Activated CD8-positive, alpha-beta memory T cell treated with anti-CD3 and anti-CD28 coated beads for 48 hours (primary cell): ENCODE measurements at places on chromosomes 11 and 22.

DNA sequence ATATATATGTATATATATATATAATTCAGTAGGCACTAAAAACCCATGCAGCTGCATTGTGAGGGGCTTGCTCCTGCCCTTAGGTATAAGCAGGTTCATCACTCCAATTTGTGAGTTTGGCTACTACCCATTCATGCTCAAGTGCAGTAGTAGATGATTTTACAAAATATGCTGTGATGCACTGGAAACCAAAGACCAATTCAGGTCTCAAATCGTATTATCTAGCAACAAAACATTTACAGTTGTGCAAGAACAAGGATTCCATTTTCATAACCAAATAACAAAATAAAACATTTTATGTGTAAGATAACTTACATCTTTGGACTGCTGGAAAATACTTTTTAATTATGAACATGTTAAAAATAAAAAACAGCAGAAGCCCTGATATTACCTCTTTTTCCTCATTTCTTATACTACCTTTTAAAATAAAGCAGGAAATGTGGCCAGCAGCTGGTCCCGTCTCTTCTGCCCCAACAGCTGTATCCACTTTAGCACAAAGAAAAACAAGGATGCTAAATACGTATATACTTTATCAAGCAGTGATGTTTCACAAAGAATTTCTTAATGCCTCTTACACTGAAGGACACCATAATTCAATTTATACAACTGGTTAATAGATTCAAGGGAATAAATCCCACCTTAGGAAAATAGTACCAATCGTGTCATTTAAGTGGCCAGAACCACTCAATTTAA lies 2.8 kb downstream of the CREBZF start:
- no peak for DNase-seq

DNA sequence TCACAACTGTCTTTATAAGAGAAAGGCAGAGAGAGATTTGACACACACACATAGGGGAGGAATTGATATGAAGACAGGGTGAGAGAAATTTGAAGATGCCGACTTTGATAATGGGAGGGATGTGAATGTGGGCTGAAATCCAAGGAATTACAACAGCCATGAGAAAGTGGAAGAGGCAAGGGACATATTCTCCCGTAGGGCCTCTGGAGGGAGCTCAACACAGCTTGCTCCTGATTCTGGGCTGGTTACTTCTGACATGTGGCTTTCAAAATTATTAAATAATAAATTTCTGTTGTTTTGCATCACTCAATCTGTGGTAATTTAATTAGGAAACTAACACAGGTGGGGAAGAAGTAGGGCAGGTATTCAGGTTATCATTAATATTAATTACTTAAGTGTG lies 282.9 kb downstream of the LUZP2 start:
- DNase-seq: no peak

GRCh38 chr11:119699227-119699626 lies 29.8 kb downstream of the NECTIN1 start:
- no peak for DNase-seq

- no peak for DNase-seq
These were observed 44.8 kb upstream of the ARHGAP20 start for GRCh38 chr11:110757066-110757465.

DNA sequence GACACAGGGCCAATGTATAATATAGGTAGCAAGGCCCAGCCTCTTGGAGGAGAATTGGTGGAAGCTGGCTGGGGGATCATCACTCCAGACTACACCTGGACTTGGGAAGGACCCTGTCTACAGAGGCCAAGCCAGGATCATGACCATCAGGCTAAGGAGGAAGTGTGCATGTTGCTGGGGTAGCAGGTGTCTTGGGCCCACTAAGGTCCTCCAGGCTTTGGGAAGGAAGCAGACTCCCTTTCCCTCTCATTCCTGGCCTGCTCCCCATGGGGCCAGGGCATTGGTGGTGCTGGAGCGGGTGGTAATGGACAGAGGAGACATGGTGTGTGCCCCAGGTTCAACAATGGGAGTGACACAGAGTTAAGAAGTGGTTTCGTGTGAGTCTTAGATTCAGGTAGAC lies 16.0 kb upstream of the TUB start:
- no peak for DNase-seq

DNA sequence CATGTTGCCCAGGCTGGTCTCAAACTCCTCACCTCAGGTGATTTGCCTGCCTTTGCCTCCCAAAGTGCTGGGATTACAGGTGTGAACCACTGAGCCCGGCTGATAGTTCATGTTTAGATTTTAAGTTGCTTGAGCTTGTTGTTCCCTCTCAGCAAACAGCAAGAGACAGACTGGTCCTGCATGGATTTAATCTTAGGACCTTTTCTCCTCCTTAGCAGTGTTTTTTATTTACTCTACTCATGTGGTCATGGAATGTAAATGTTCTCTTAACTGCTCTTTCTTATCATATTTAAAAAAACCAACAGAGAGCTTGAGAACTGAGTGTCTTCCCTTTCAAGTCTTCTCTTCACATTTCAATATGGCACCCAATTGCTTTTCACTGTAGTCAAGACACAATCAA lies 22.7 kb upstream of the PRDM10 start:
- DNase-seq: no peak

GRCh38 chr11:128400382-128401203 lies 186.8 kb downstream of the ETS1 start:
- no peak for DNase-seq

- no peak for DNase-seq
These were observed 18.2 kb upstream of the MUC5AC start for GRCh38 chr11:1139441-1140083.

DNA sequence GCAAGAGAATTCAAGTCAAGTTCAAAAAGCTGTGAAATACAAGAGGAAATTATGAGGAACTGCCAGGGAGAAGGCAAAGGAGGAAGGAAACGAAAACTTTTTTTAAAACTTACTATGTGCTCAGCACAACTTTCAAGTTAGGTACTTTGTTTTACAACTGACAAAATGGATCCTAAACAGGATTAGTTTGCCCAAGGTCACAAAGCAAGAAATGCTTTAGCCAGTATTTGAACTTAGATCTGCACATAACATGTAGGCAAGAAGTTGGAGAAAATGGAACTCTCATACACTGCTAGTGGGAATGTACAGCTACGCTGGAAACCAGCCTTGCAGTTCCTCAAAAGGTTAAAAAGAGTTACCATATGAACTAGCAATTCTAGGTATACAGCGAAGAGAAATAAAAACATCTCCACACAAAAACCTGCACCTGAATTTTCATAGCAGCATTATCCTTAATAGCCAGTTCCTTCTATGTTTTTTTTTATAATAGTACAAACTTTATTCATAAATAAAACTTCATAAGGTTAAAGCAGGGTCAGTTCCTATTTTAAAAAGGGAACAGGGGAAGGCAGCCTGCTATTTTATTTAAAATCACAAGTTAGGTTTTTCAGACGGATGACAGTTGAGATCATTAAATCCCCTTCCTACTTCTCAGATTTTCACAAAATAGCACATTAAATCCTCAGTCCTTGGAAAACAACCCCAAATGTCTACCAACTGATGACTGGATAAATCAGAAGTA lies 19.2 kb downstream of the DDX6 start:
- no peak for DNase-seq

DNA sequence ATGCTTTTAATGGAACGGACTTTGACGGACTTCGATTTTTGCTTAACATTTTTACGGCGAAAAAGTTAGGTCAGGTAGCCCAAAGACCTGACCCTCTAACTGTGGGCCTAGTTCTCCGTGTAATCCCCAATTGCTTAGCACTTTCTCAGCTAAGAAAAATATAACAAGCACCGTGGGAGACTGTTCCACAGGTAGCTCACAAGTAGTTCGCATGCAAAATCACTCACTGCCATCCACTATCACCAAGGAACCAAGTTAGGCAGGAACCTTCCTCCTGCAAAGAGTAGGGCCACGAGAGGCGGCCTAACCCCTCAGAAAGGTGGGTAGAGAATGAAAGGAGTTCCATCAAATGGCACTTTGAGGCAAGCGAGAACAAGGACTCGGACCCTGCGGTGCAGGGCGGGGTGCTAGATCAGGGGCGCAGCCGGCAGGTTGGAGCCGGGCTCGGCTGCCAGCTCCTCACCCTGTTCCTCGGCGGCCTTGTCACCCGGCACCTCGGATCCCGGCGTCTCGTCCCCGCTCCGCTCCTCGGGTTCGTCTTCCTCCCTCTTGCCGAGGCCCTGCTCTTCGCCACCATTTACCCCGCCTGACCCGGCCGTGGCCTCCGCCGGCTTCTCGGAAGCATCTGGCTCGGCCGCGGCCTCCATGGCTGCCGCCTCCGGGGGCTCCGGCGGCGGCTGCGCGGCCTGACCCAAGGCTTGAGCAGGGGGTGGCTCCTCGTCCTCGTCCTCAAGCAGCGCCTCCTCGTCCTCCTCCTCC lies 922 bp downstream of the HNRNPUL2 start:
- DNase-seq: no peak

DNA sequence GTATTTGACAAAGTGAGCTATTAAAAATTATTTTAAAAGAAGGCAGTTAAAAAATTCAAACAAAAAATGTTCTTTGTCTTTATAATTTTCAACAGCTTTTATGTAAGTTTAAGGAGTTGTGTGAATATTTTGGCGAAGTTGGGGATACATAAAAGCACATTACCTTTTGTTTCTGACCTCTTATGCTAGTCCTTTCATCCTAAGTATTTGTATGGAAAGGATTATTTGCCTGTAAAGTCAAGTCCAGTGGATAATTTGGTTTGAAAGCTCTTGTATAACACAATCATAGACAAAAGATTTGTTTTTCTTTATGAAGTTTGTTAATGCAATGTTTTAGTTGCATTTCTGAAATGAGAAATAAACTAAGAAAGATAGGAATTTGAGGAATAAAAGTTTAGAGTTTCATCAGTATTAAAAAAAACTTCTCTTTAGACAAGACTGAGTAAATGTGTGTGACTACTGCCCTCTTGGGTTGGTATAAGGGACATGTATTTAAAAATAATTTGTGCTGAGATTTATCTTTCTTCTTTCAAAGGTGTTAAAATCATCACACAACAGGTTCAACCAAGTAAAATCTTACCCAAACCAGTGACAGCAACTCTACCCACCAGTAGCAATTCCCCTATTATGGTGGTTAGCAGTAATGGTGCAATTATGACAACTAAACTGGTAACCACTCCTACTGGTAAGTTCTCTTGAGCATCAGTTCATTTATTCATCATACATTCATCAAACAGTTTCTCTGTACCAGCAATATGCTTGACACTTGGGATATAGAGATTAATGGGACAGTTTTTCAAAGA lies 68.2 kb downstream of the EMSY start:
- no peak for DNase-seq

GRCh38 chr11:12824281-12825041 lies 150.2 kb downstream of the TEAD1 start:
- DNase-seq: no peak

GRCh38 chr11:13174090-13174489 lies 103.5 kb upstream of the BMAL1 start:
- no peak for DNase-seq

- no peak for DNase-seq
These were observed 27.3 kb upstream of the FGF19 start for GRCh38 chr11:69731110-69731509.

GRCh38 chr11:111797145-111797581 lies 31.0 kb upstream of the PPP2R1B start:
- no peak for DNase-seq

GRCh38 chr22:30574997-30575671 lies 669 bp upstream of the GAL3ST1 start:
- DNase-seq: no peak

DNA sequence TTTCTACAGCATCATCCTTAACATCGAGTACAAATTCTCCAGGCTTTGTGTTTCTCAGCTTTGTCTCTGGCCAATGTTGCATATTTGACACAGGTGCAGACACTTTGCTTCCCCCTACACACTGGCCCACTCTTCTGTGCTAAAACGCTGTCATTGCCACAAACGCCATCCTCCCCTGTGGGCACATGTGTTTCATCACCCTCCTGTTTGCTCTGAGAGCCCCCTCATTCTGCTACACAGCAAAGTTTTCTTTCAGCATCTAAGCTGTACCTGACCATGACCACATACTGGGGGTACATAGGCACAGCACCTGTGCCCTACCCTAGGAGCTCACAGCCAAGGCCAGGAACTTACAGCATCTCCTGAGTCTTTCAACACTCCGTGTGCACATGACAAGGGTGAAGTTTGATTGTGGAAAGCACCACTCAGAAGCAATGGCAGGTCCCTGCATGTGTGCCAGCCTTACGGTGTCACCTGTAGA lies 7.9 kb upstream of the IGLL5 start:
- no peak for DNase-seq

DNA sequence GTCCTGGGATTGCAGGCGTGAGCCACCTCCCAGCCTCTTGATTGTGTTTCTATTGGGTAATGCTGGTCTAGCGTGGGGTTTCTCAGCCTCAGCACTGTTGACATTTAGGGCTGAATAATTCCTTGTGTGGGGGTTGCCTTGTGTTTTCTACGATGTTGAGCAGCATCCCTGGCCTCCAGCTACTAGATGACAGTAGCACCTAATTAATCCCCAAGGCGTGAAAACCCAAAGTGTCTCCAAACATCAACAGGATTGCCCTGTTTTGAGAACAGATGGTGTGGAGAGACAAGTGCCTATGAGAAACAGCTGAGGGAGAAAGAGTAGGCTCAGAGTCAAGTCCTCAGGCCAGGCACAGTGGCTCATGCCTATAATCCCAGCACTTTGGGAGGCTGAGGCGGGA lies 67.2 kb downstream of the SGSM1 start:
- DNase-seq: no peak

DNA sequence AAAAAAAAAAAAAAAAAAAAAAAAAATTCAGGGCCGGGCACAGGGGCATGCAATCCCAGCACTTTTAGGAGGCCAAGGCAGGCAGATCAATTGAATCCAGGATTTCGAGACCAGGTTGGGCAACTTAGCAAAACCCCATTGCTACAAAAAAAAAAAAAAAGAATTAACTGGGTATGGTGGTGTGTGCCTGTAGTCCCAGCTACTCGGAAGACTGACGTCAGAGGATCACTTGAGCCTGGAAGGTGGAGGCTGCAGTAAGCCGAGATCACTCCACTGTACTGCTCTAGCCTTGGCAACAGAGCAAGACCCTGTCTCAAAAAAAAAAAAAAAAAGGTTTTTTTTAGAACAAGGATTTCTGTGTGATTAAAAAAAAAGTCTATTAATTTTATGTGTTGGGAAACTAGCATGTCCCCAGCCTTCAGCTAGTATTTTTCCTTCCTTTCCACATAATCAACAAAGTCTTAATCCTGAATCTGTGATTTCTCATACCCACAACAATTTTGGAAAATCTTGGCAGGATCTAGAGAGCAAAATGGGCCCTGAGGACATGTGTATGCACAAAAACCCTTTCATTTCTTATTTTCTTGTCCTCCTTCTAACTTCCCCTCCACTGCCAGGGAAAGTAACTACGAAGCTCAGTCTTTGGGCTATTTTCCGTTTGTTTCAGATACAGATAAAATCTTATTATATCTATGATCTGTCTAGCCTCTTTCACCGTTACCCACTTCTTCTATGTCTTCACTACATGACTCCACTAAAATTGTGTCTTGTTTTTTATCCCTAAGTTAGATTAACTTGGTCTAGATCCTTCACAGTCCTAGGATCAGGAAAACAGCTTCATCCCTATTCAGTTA lies 5.7 kb upstream of the AMBRA1 start:
- no peak for DNase-seq

DNA sequence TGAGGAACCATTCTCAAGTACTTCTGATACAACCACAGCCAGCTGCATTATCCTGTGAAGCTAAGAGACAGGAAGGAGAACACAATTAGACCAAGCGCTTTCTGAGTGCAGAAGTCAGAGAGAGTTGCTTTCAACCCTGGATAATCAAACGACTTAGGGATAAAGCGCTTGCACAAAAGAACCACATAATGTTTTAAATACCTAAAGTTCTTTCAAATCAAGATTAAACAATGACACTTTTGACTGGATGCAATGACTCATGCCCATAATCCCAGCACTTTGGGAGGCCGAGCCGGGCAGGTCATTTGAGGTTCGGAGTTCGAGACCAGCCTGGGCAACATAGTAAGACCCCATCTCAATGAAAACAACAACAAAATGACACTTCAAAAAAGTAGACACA lies 145.1 kb downstream of the SWAP70 start:
- no peak for DNase-seq
